ENCODE measurements at places on chromosomes 3 and 15. TPM values are rescaled to one million over a fixed set of nuclear protein-coding genes. Genes with fewer than 3 reads are reported as not detected.

The CSK gene
- total RNA-seq: 87.8 TPM

The TGM5 gene
- not detected for total RNA-seq

The CCDC39 gene
- total RNA-seq: 0.34 TPM

The NRG4 gene
- 0.05 TPM for total RNA-seq

The IMPG2 gene
- 0.85 TPM for total RNA-seq

The CYP8B1 gene
- not detected for total RNA-seq

The TFDP2 gene
- total RNA-seq: 32.0 TPM

The MORF4L1 gene
- total RNA-seq: 410 TPM

The EID1 gene
- 342 TPM for total RNA-seq

The REC114 gene
- total RNA-seq: not detected

The WDR73 gene
- 26.4 TPM for total RNA-seq

The IGDCC3 gene
- not detected for total RNA-seq

The DNAH12 gene
- total RNA-seq: under 0.01 TPM

The ARGFX gene
- total RNA-seq: not detected

The ZNF660 gene
- total RNA-seq: 0.79 TPM

The MRAS gene
- 11.5 TPM for total RNA-seq

The GPR62 gene
- total RNA-seq: not detected

The DUOXA2 gene
- not detected for total RNA-seq

The PLSCR2 gene
- total RNA-seq: 0.34 TPM

The TRMT10C gene
- total RNA-seq: 36.1 TPM

The FOXB1 gene
- not detected for total RNA-seq

The HRG gene
- total RNA-seq: not detected

The GABPB1 gene
- 110 TPM for total RNA-seq

The MYL3 gene
- total RNA-seq: 0.14 TPM

All from dermis blood vessel endothelial cell (primary cell).